ENCODE measurements at places on chromosomes 7 and 10.
A peak's percentile ranks its signal among the peaks of the same experiment; 100 is the strongest.

DNA sequence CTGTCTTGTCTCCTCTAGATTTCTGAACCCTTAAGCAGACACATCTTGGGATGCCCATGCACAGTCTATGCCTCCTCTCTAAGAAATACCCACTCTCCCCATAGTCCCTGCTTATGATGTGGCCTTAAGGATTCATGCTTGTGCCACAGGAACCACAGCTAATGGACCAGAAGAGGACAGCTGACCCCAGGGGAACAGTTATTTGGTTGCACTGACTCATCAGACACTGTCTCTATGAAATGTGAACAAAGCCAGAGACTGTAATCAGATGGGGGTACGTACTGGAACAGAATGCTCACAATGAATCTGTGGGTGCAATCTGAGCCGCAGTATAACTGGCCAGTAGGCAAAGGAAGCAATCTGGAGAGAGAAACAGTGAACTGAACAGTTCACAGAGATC, 121.9 kb downstream of the USP6NL start:
- DNase-seq, result no peak

DNA sequence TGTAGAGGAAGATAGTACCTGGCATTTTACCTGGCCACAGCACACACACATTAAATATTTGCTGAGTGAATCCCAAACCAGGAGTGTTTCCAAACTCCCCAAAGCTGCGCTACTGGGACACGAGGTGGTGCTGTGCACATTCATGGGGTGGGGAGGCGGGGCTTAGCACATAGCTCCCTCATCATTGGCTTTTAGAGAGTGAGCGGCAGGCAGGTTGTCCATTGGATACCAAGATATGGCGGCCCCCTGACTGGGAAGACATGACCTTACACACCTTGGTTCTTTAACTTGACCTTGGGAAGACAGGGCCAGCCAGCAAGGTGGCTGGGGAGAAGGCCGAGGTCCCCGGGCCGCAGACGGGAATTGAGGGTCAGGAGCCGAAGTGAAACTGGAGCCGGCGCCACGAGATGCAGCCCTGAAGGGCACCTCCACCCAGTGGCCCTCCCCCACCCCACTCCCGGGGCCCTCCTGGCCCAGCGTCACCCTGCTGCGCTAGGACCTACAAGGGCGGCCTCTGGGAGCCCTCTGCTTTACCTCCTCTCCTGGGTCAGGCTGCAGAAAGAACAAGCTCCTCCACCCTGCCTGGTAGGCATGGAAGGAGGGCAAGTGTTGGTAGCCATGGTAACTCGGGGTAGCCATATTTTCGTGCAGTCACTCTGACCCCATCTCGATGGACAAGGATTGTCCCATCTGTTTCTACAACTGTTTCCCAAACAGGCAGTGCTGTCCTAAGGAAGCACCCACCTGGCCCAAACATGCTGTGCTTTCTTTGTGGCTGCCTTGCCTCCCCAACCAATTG, 24.0 kb downstream of the TMEM176A start:
- DNase-seq, result no peak

GRCh38 chr7:121872831-121873288, at the start of gene PTPRZ1:
PTPRZ1 (plus strand) TSS chr7:121873161; CDS start chr7:121873500, 339 bp downstream.
- DNase-seq, result no peak

- no peak for DNase-seq
Measured at GRCh38 chr7:78496096-78496630, 697.6 kb downstream of the PHTF2 start.

DNA sequence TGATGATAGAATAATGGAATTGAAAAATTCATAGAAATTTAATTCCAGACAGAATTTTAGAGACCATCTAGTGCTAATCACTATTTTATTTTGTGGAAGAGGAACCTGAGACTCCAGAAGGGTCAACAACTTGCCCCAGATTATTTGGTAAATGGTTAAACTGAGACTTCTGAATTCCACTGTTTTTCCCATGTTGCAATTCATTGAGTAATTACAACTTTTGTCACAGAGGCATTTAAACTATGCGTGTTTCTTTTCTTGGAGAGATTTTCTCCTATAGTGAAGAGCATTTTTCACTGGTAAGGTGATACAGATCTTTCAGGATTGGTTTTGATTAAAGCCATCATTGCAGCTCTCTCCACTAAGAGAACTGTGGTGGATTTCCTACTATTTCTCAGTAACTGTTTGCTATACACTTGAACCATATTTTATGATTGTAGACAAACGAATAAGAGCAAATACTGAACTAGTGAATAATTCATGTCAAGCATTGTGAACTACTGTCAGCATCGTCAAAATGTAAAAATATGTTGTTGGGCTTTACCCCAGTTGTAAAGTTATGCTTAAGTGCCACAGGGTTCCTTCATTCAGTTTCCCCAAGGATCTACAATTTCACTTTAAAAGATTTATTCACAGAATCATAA, 26.5 kb downstream of the LRGUK start:
- no peak for DNase-seq

DNA sequence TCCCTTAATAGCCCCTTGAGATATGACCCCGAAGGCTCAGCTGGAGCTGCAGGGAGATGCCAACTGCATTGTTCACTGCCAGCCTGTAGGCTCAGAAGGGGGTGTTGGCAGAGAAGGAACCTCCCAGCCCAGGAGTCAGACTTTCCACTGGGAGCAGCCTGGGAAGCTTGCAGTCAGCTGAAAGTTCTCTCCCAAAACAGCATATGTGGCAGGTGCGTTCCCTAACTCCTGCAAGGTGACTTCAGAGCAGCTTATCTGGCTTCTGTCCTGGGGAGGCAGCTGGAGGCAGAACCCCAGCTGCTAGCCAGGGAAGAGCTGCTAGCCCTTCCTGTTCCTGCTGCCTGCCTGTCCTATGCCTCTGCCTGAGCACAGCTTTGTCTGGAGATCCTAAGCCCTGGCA, 8.1 kb downstream of the SFTPA2 start:
- no peak for DNase-seq

GRCh38 chr7:57308631-57309408, 141.2 kb upstream of the ZNF716 start:
- DNase-seq, result no peak

DNA sequence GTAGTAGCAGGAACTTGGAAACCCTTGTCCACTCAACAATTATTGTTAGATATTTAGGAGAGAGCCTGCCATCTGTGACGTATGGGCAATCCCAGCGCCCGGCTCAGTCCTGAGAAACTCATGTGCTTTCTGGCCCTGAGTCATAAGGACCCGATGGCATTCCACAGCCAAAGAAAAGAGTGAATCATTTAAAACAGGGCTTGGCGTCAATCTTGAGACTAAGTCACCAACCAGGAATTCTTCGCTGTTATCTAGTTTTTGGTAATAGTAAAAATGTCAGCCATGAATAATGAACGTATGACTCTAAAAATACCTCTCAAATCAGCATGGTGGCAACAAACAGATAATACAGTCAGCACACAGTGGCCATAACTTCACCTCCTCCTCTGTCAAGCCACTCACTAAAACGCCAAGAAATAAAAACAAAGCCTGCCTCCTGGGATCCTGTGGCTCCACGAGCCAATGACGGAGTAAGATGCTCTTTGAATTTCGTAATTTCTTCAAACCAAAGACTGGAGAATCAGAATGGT, 140.8 kb downstream of the ADAM12 start:
- DNase-seq, result no peak

GRCh38 chr7:155761162-155761561, 51.1 kb downstream of the SHH start:
- DNase-seq, result no peak

DNA sequence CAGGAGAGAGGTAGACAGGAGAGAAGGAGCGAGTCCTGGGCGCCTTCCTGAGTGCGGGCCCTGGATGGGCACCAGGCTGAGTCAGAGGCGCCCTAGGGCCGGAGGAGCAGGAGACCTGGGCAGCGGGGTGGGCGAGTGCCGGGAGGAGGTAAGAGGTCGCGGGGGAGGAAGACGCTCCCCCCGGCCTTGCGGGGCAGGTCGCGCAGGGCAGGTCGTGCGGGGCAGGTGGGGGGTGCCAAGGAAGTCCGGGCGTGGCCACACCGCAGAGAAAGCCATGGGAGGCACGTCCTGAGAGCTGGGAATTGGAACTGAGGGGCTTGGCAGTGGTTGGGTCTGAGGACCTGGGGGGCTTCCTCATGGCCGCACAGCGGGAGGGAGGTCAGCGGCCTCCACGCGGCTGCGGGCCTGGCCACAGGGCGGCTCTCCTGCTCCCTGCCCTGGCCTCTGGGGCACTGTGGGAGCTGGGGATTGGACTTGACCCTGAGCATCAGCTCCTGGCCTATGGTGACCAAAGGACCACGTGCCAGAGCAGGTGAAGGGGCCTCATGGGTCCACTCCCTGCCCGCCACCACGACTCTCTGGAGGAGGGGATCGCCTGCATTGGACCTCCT, 935 bp downstream of the MMP21 start:
- no peak for DNase-seq

GRCh38 chr10:49410365-49411074, 14.6 kb upstream of the DRGX start:
- no peak for DNase-seq

DNA sequence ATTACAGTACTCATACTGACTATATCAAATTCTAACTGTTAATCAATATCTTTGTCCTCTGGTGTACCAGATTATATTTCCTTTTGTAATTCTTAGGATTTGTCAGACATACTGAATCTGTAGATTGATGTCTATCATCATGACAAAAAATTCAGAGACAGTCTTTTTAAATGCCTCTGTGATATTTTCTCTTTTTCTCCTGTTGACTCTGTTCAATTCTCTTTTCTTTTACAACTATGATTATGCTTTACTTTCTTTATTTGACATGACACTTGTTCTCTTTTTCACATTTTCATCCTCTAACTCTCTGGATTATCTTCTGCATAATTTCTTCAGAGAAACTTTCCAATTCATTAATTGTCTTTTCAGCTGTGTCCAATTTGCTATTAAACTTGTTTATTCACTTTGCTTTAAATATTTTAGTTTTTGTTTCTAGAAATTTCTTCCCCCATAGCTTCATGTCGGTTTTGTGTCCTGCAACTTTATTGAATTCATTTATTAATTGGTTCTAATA, 153.6 kb downstream of the PFKFB3 start:
- DNase-seq, result no peak

DNA sequence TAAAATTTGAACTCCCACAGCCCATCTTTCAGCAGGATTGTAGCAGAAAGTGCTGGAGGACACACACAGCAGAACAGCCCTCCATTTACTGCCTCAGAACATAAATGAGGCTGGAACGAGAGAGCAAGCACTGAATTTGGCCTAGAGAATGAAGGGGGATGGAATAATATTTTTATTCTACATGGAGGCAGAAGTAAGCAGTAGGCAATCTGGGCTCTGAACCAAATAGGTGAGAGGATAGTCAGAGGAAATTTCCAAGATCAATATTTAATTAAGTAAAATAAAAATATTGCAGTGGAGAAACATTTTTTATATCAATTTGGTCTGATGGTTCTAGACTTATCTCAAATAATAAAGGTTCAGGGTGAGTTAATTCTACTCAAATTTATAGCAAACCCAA, 29.2 kb upstream of the TSPAN13 start:
- DNase-seq, result no peak

- DNase-seq, result no peak
Measured at GRCh38 chr7:117043108-117043825, 90.0 kb downstream of the ST7 start.

GRCh38 chr7:49821181-49821580, 47.7 kb downstream of the VWC2 start:
- no peak for DNase-seq

GRCh38 chr7:46146454-46147255, 225.6 kb upstream of the IGFBP3 start:
- DNase-seq, result no peak

DNA sequence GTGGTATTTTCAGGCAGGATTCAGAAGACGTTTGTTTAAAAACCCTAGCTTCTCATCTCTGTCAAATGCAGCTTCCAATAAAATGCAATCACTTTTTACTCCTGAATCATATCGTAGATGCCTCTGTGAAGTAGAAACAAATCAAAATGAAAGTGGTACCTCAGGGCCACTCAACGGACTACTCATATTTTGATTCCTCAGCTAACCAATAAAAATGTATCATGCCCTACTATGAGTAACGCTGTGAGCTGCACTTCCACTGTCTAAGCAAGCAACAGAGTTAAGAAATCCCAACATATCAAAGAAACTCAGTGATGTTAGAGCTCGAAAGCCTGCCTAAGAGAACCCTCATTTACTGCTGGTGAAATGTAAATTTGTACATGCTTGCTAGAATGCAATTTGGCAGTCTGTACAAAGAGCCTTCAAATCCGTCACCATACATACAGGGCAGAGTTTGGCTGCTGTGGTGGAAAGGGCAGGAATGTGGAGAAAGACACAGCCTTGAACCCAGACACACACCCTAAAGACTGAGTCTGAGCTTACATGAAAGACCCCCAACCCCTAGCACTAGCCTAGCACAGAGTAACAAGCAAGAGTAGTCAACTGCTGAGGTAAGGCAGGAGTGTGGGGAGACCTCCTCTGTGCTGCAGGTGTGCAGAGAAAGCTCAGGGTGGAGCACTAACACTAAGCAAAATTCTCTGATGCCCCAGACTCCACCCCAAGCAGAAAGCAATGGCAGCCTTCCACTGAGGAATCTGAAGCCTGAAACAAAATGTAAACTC, 151.5 kb downstream of the ANK3 start:
- peak; percentile 70 for DNase-seq

- no peak for DNase-seq
Measured at GRCh38 chr10:110389255-110389654, 84.5 kb upstream of the SMNDC1 start.

GRCh38 chr10:26879744-26880143, 19.0 kb upstream of the ABI1 start:
- no peak for DNase-seq

DNA sequence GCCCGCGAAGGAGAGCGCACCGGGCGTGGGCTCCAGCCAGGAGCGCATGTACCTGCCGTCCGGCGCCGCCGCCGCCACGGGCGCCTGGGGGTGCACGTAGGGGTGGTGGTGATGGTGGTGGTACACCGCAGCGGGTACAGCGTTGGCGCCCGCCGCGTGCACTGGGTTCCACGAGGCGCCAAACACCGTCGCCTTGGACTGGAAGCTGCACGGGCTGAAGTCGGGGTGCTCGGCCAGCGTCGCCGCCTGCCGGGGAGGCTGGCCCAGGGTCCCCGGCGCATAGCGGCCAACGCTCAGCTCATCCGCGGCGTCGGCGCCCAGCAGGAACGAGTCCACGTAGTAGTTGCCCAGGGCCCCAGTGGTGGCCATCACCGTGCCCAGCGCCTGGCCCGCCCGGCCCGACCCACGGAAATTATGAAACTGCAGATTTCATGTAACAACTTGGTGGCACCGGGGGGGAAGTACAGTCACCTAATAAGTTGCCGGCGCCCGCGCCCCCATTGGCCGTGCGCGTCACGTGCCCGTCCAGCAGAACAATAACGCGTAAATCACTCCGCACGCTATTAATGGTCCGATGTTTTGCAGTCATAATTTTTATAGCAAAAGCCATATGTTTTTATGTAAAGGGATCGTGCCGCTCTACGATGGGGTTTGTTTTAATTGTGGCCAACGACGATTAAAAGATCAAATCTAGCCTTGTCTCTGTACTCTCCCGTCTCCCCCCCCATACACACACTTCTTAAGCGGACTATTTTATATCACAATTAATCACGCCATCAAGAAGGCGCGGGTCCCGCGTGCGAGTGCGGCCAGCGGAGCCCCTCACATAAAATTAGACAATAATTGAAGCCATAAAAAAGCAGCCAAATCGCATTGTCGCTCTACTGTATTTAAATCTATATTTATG, at the start of gene HOXA9:
Gene HOXA9, minus strand, starts transcription at position 449 of the 907 bp plus-strand sequence. Its CDS starts 80 bp downstream, at position 369.
- DNase-seq, result no peak
